ENCODE measurements at places on chromosomes 11 and 22. TPM values are rescaled to one million over a fixed set of nuclear protein-coding genes. Genes with fewer than 3 reads are reported as not detected.
A peak's percentile ranks its signal among the peaks of the same experiment; 100 is the strongest.

GRCh38 chr11:30462421-30462820 lies 123.7 kb downstream of the MPPED2 start:
- DNase-seq: no peak

GRCh38 chr11:33366918-33367317 lies 109.7 kb downstream of the HIPK3 start:
- DNase-seq: no peak

GRCh38 chr22:45754822-45755221 lies 83.2 kb downstream of the ATXN10 start:
- DNase-seq: no peak

GRCh38 chr11:117997406-117997805 lies 11.2 kb downstream of the IL10RA start:
- no peak for DNase-seq

The XRCC6 gene
- 125 TPM for total RNA-seq

- DNase-seq: no peak
These were observed 153.4 kb upstream of the CADM1 start for GRCh38 chr11:115657586-115657985.

The MMP8 gene
- 2.3 TPM for total RNA-seq

The BARX2 gene
- total RNA-seq: not detected

DNA sequence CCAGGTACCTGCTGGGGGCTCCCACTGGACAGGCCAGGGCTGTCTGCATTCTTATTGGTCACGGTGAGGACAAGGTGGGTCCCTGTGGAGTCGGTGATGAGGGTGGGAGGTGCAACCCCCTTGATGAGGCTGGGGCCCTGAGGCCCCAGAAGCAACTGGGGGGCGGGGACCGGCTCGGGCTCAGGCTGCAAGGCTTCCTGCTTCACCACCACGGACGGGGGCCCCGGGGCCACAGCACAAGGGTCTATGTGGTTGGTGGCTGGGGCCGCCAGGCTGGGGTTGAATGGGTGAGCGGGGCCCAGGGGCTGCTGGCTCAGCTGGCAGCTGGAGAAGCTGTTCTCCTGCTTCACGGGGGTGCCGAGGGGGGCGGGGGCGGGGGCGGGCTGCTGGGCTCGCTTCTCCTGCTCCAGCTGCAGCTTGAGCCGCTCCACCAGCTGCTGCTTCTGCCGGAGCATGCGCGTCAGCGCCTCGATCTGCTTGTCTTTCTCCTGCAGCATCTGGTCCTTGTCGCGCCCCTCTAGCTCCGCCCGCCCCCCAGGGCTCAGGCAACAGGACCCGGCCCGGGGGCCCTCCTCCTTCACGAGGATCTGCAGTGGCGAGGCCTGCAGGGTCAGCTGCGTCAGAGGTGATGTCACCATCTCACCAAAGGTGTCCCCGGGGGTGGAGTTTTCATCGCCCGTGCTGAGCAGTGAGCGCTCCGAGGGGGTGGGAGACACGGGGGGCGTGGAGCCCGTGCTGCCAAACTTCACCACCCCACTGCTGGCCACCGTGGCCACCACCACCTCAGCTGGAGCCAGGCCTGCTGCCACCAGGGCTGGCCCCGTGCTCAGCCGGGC lies 48.2 kb downstream of the SGSM3 start:
- no peak for DNase-seq

The UBASH3B gene
- 9.2 TPM for total RNA-seq

DNA sequence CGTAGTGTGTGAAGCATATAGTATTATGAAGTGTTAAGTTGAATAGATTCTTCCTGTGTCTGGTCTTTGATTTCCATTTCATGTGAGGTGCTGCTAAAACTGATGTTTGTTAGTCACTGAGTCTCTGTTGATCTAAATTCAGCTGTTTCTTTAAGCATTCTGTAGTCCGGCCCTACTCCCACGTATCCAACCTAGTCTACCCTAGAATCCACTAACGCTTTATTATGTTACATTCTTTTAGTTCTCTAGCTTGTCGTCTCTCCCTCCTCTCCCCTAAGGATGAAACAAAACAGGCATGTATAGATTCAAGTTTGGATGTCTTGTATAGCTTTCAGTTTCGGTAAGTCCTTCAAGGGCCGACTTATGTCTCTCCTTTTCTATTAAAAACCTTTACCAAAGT lies 4.1 kb downstream of the WEE1 start:
- no peak for DNase-seq

DNA sequence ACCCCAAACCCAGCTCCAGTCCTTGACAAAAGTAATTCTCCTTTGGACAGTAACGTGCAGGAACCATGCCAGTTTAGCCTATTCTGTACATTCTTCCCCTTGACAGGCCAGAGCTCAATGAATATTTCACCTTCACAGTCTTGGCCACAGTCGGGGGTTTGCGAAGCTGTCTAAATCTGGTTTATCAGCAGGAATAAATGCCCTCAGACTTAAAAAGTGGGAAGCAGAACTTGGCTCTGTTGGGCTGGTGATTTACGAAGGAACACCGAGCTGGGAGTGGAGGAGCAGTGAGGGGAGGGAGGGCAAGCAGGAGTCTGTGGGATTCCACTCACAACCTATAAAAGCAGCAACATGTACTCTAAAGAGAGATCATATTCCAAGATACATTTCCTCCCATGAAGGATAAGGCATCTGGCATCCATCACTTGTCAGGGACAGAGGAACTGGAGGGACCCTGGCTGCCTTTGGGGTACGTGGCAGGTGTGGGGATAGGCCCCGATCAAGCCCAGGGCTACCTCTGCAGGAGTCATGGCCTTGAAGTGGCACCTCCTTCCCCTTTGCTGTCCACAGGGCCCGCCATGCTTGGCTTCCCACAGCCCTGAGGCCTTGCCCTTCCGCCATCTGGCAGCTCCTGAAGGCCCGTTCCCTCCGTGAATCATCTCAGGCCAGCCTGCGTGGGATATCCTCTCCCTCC lies 154.3 kb downstream of the ADAMTS15 start:
- DNase-seq: no peak

DNA sequence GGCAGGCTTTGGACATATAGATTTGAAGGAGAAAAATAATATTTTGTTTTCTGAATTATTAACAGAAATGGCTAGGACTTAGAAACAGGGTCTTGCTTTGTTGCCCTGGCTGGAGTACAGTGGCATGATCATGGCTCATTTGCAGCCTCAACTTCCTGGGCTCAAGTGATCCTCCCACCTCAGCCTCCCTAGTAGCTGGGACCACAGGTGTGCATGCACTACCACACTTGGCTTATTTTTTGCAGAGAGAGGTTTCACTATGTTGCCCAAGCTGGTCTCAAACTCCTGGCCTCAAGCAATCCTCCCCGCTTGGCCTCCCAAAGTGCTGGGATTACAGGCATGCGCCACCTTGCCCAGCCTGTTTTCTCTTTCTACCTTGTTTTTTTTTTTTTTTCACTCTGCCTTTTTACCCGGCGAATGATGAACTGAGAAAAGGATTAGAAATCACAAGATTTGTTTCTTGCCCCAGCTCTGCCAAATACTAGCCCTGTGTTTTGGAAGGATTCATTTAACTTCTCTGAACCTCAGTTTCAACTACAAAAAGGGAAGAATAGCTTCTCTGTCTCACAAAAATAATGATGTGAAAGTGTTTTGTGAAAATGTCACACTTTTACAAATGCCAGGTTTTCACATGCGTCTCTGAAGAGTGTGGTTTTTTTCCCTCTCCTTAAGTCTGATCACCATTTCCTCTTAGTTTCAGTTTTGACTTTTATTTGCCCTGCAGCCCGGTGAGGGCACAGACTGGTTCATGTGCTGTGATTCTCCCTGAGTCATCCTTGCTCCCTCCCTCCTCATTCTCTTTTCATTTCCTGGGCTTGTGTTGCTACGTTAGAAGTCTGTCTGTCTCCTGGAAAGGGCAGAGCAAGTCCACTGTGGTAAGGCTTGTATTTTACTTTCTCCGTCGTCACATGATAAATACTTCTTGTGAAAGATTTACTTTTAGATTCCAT lies 67.7 kb downstream of the BCL2L13 start:
- DNase-seq: no peak

- DNase-seq: no peak
These were observed 61.0 kb downstream of the APIP start for GRCh38 chr11:34855021-34855753.

- DNase-seq: no peak
These were observed at the start of gene SPATA19 for GRCh38 chr11:133845413-133845812. Gene SPATA19, minus strand, starts transcription at chr11:133845513. Its CDS starts 67 bp downstream, at chr11:133845446.

DNA sequence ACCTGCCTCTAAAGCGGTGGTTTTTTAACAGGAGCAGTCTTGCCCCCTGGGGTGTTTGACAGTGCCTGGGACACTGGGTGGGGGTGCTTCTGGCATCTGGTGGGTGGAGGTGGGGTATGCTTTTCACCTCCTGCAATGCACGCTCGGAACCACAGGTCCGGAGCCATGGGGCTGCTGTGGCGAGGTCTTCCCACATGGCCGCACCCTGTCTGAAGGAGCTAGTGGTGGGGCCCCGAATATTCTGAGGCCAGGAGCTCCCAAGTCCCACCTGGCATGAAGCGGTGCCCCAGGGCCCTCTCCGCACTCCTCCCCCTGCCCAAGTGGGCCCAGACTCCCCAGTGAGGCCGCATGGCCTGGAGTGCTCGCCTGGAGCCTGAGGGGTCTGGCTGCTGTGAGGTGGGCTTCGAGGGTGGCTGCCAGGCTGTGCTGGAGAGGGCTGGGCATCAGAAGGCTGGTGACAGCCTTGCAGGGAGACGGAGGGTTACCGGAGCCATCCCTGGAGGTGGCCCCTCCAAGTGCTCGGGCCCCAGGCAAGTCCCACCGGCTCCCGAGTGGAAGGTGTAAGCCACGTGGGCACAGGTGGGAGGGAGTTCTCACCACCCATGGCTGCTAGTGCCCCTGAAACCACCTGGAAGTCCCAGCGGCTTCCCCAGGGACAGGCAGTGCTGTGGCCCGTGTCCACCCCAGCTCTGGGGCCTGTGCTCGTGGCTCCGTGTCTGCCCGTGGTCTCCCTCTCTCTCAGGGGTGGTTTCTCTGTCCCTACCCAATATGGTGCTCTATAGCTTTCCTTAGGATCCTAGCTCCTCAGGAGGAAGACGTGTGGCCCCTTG lies 15.1 kb downstream of the TBX1 start:
- no peak for DNase-seq

- DNase-seq: no peak
These were observed 16.5 kb downstream of the HIPK3 start for GRCh38 chr11:33273656-33274055.

The TRIM34 gene
- 7.2 TPM for total RNA-seq

- peak; percentile 47 for DNase-seq
These were observed 10.8 kb upstream of the TCF20 start for GRCh38 chr22:42281284-42281683.

The DEFB131B gene
- not detected for total RNA-seq

- DNase-seq: no peak
These were observed 51.2 kb downstream of the CSTF3 start for GRCh38 chr11:33110083-33110482.

- DNase-seq: no peak
These were observed 10.8 kb downstream of the TMEM258 start for GRCh38 chr11:61781585-61781984.

The SCGB1C1 gene
- not detected for total RNA-seq

The ELFN2 gene
- 5.9 TPM for total RNA-seq

GRCh38 chr11:80925321-80925720 lies 1484.5 kb upstream of the TENM4 start:
- DNase-seq: no peak

DNA sequence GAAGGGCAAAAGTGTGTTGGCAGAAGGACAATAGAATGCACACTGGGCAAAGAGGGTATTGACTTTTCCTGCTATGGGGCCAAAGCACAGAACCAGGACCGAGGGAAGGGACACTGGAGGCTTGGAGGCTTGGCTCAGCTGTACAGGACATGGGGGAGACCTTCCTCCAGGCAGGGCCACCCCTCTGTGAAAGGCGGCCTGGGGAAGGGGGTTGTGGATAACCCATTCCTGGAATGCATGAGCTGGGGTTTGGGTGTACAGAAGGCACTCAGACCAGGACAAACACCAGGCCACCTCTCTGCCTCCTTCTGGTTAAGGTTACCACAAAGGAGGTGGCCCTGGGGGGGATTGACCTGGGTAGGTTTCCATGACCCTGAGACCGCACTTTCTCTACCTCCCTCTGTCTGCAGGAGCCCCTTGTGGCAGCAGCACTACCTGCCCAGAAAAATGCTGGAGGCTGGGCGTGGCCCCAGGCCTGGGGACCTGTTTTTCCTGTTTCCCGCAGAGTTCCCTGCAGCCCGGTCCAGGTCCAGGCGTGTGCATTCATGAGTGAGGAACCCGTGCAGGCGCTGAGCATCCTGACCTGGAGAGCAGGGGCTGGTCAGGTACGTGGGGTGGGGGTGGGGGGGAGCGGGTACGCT lies 9.6 kb downstream of the P2RY2 start:
- DNase-seq: peak; percentile 46

The VSIG2 gene
- 2.0 TPM for total RNA-seq

DNA sequence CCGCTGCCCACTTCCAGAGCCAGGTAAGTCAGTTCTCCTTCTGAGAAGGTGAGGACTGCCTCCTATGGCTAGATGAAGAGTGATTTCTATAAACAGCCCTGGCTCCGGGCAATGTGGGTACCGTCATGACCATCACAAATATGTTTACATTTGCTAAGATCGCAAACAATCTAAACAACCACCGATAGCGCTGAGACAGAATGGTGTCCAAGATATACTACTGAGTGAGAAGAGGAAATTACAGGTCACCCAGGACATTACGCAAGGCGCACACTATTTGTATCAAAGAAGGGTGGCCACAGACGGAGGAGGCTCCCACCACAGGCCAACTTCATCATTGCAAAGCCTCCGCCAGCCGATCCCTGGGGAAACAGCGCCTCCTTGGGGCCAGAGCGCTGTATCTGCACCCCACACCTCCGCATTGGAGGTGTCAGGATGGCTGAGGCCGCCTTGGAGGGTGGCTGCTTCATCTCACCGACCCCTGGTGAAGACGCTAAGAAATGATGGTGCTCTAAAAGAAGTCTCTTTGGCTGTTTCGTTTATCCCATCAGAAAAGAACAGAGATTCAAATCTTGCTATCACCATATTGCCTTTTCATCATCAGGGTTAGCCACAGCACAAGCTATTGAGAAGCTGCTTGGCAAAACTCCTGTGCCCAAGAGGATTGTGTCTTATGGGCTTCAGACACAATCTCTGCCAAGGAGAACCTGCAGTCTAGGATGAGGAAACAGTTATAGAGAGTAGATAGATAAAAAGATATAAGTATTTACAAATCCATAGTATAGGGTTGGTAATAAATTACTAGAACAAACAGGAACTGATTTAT lies 12.3 kb upstream of the ASRGL1 start:
- peak; percentile 66 for DNase-seq

- no peak for DNase-seq
These were observed 152.9 kb downstream of the ETS1 start for GRCh38 chr11:128434411-128434810.

- no peak for DNase-seq
These were observed 124.3 kb upstream of the TTC12 start for GRCh38 chr11:113189909-113190667.

GRCh38 chr11:11572386-11572785 lies 49.4 kb downstream of the GALNT18 start:
- no peak for DNase-seq

The PDGFD gene
- total RNA-seq: 19.6 TPM

The C1QTNF5 gene
- 27.7 TPM for total RNA-seq

- no peak for DNase-seq
These were observed 14.3 kb upstream of the ACCSL start for GRCh38 chr11:44033411-44033850.
